ENCODE measurements at places on chromosomes 7 and 10.

DNA sequence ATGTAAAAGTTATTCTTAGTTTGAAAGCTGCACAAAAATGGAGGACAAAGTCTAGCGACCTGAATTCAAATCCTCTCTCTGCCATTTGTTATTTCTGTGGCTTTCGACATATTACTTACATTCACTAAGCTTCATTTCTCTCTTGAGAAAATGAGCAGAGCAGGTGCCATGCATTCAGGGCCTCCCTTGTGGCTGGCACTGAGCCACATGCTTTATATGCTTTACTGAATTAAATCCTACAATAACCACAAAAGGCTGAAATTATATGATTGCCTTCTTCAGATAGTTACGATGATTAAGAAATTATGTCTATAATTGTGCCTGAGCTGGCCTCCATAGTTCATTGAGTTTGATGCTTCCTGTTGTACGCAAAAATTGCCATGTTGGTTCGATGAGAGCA is 98.7 kb downstream of the NPSR1 start:
- no peak for DNase-seq

GRCh38 chr7:121395494-121395960 is 581 bp downstream of the FAM3C start:
- no peak for DNase-seq

DNA sequence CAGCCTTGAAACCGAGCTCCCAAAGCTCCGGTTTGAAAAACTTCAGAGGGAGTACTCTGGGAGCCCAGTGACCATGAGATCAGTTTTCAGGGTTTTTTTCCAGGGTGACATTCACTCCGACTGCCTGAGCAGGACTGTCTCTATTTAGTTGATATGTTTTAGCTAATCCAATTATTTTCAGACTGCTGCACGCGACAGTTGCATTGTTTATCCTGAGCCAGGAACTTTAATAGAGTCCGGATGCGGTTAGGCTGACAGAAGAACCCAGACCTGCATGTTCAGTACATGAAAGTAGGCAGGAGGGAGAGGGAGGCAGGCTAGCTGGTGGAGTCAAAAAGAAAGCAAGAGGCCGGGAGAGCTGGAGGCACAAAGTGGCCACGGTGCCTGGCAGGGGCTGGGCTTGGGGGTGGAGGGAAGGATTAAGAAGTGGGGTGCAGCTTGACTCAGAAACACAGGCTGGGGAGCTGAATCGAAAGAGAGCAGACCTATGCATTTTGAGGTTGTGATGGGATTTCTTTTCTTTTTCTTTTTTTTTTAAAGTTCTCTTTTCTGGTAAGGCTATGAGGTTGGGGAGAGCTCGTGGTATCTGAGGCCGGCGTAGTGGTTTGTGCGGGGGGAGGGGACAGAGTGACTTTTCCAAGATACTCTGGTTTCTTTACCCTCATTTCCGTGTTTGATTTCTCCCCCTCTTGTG is 5.7 kb downstream of the GATA3 start:
- no peak for DNase-seq

- peak; percentile 23 for DNase-seq
Measured at GRCh38 chr10:68208424-68209042, 23.4 kb downstream of the ATOH7 start.

DNA sequence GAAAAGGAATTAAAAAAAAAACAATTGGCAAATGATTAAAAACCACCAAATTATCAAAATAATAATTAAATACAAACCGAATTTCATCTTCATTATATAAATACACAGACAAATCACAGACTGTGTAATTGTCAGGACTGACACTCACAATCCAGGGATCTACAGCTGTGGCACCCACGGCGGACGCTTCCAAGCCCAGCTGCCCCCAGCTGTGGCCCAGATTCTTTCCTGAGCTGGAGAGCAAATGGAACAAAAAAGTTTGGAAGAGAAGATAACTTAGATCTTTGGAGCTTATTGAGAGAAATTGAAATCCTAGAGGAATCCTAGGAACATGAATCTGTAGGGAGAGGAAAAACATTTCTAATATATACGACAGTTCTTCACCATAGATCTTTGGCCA is 316.1 kb downstream of the OTUD1 start:
- no peak for DNase-seq

- no peak for DNase-seq
Measured at GRCh38 chr10:21943633-21944265, 59.8 kb downstream of the DNAJC1 start.

Measured in ovary (tissue), 10 donors.